Small intestine (tissue), 16 donors: ENCODE measurements at places on chromosomes 3 and 15.

GRCh38 chr15:75731248-75732151, 18.9 kb upstream of the CSPG4 start:
- no peaks in the 10 kb centered on the region for H3K36me3 ChIP-seq
- DNase-seq: no peak
- H3K27me3 ChIP-seq: no peaks in the 10 kb centered on the region
- no peak overlapping the region for H3K4me3 ChIP-seq

DNA sequence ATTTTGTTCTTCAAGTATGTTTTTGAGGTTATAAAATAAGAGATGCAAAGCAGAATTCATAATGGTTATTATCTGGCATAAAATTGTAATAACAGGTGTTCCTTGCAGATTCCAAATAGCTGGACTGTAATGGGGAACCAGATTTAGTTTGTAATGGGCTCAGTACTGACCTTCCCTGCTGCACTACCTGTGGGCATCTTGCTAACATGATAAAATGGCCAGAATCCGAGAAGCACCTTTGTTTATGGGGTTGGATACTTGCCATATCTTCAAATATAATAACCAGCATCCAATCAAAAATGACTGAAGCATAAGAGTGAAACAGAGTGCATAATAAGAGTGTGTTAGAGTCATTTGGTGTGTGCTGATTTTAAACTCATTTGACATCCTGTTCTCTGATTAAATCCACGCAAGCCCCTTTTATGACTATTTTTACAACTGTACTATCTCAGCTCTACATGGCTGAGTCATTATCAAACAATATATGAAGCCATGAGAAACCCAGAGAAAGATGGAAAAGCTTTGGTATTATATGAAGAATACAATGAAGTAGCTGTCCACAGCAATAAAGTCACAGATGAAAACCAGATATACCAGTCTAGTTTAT, 292.4 kb downstream of the CNTN4 start:
- no peak overlapping the region for H3K27ac ChIP-seq
- no peaks in the 10 kb centered on the region for H3K36me3 ChIP-seq
- H3K27me3 ChIP-seq: no peaks in the 10 kb centered on the region
- no peak for DNase-seq
- no peaks in the 10 kb centered on the region for H3K4me1 ChIP-seq
- no peak overlapping the region for H3K4me3 ChIP-seq

GRCh38 chr15:56484287-56484686, 19.4 kb upstream of the MNS1 start:
- no peak overlapping the region for H3K4me3 ChIP-seq
- H3K27ac ChIP-seq: no peak overlapping the region
- no peaks in the 10 kb centered on the region for H3K36me3 ChIP-seq
- no peaks in the 10 kb centered on the region for H3K27me3 ChIP-seq

- no peak overlapping the region for H3K4me3 ChIP-seq
- H3K4me1 ChIP-seq: peaks cover 21% of the 10 kb centered on the region
- no peaks in the 10 kb centered on the region for H3K36me3 ChIP-seq
- H3K27ac ChIP-seq: no peak overlapping the region
Observed at GRCh38 chr3:124780761-124781475, 50.7 kb downstream of the UMPS start.

DNA sequence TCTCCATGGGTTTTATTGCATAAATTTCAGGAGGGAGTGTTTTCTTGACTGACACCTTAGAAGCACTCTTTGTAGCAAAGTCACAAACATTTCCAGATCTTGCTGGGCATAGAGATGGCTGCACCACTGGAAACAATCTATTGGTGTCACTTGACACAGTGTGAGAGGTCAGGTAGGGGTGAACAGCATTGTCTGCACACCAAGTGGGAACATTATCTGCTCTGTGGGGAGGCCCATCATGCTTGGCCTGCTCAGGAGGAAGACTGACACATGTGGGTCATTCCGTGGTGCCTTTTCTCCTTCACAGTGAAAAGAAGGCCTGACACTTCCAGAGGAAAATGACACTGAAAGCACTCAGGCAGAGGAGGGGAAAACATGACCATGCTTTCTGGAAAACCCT, 149.9 kb upstream of the GALNT15 start:
- DNase-seq: no peak
- no peaks in the 10 kb centered on the region for H3K4me1 ChIP-seq
- no peak overlapping the region for H3K4me3 ChIP-seq
- no peak overlapping the region for H3K27ac ChIP-seq
- no peaks in the 10 kb centered on the region for H3K27me3 ChIP-seq

GRCh38 chr3:59266551-59266950, 216.7 kb upstream of the CFAP20DC start:
- H3K27ac ChIP-seq: no peak overlapping the region
- no peaks in the 10 kb centered on the region for H3K36me3 ChIP-seq
- no peak overlapping the region for H3K4me3 ChIP-seq
- no peak for DNase-seq
- H3K27me3 ChIP-seq: no peaks in the 10 kb centered on the region
- H3K4me1 ChIP-seq: no peaks in the 10 kb centered on the region

GRCh38 chr3:165742351-165742750, 94.9 kb downstream of the BCHE start:
- no peak for DNase-seq
- H3K4me3 ChIP-seq: no peak overlapping the region
- H3K27ac ChIP-seq: no peak overlapping the region
- H3K4me1 ChIP-seq: no peaks in the 10 kb centered on the region
- H3K36me3 ChIP-seq: no peaks in the 10 kb centered on the region

GRCh38 chr3:119702530-119703527, at the start of gene CFAP91:
Gene CFAP91 (plus strand): TSS chr3:119703022. CDS start chr3:119703099, 77 bp downstream.
- DNase-seq: peak; percentile 94
- H3K27ac ChIP-seq: no peak within 1 kb of the TSS
- no peaks in the 10 kb centered on the region for H3K27me3 ChIP-seq
- no peaks in the 10 kb centered on the region for H3K36me3 ChIP-seq
- H3K4me3 ChIP-seq: no peak within 1 kb of the TSS
